Right cardiac atrium (tissue), 5 donors: ENCODE measurements at places on chromosomes 2 and 18.
A peak's percentile ranks its signal among the peaks of the same experiment; 100 is the strongest.

DNA sequence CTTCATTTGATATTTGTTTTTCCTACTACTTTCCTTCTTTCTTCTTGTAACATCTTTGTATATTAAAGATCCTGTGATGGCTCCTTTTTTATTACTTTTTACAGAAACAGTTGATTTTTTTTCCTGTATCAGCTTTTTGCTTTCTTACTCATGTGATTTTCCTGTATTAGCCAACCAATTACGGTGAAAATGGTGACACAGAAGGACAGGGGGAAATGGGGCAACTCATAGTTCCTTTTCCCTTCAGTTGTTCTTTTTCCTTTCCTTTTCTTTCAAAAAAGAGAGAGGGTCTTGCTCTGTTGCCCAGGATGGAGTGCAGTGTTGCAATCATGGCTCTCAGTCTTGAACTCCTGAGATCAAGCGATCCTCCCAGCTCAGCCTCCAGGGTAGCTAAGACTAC, 117.8 kb downstream of the ATL2 start:
- DNase-seq = no peak

DNA sequence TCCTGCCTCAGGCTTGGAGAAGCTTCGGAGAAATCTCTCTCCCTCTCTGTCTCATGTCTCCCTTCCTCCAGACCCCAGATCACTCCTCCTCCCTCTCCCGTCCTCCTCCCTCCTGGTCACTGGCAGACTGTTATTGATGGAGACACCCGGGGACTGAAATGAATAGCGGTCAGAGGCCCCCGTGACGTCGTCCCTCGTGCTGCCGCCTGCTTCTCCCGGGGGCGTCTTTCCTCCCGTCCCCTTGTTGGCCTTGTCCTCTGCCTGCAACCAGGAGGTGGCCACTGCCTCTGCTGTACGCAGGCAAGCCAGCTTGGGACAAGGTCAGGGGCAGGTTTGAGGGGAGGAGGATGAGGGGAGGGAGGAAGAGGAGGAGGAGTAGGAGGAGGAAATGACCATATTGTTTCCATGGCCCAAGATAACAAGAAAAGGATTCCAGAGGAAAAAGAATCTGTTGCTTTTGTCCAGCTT, 78.2 kb downstream of the CELF4 start:
- DNase-seq = no peak

- DNase-seq = no peak
Observed at GRCh38 chr2:234292205-234292961, 204.5 kb downstream of the ARL4C start.

DNA sequence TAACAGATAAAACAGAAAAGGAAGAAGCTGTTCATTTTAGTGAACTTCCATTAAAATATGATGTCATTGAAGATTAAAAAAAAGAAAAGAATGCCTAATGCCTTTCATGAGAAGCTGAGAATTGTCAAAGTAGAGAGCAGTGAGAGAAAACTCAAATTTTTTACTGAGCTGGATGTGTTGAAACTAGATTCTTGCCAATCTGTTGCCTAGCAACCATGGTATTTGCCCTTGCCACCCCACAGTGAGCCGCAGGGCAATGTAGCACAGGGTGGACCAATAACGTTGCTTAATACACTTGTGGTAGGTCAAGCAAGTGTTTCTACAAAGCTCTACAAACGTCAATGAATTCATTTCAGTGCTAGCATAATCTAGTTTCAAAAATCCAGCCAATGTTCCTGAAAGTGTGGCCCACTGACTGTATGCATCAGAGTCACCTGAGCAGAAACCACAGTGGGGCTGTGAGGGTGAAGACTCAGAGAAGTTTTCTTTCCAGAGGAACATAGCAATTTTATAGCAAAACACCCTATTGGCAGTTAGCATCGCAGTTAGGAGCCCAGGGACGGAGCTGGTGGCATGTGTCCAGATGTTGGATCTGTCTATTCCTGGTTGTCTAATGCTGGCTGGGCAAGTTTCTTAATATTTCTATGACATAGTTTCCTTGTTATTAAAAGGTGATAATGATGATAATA, 132.2 kb downstream of the DOCK10 start:
- peak; percentile 85 for DNase-seq

- no peak for DNase-seq
Observed at GRCh38 chr2:194385376-194385775, 1271.7 kb upstream of the SLC39A10 start.

GRCh38 chr2:205556841-205557539, 125.3 kb upstream of the NRP2 start:
- DNase-seq = peak; percentile 18

DNA sequence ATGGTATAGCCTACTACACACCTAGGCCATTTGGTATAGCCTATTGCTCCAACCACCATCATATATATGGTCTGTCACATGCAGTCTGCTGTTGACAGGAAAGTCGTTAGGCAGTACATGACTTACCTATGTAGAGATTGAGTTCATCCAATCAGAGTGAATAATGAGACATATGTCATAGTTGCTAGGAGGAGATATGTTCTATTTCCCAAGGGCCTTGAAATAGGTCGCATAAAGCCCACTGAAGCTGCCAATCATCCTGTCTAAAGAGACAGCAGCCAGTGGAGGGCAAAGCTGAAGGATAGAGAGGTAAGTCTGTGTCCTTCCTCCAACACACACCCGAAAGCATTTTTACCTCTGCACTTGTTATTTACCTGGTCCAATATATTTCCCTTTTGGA, 263.4 kb downstream of the PTPRM start:
- no peak for DNase-seq

DNA sequence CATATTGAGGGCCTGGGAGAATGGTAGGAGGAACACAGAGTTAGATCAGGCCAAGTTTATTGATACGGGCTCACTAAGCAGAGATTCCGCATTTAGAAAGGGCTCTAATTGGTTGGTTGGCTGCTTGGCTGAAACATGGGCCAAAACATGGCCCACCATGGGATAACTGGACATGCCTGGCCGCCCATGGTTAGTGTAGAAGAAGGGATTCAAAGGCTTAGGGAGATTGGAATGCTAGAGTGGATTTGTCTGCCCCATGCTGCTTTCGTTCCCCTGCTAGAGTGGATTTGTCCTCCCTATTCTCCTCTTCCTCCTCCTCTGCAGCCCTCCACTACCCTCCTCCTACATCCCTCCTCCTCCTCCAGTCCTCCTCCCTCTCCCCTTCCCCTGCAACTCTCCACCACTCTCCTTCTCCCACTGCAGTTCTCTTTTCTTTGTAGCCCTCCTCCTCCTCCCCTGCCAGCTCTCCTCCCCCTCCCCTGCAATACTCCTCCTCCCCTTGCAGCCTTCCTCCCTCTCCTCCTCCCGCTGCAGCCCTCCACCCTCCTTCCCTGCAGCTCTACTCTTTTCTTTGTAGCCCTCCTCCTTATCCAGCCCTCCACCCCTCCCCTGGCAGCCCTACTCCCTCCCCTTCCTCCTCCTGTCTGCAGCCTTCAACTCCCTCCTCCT, 17.2 kb downstream of the BOK start:
- DNase-seq = no peak

GRCh38 chr18:48762836-48763718, 187.7 kb downstream of the SMAD7 start:
- DNase-seq = peak; percentile 50

GRCh38 chr2:58794103-58794502, 553.0 kb upstream of the FANCL start:
- DNase-seq = no peak

- no peak for DNase-seq
Observed at GRCh38 chr2:145597006-145597405, 1077.1 kb upstream of the ZEB2 start.

DNA sequence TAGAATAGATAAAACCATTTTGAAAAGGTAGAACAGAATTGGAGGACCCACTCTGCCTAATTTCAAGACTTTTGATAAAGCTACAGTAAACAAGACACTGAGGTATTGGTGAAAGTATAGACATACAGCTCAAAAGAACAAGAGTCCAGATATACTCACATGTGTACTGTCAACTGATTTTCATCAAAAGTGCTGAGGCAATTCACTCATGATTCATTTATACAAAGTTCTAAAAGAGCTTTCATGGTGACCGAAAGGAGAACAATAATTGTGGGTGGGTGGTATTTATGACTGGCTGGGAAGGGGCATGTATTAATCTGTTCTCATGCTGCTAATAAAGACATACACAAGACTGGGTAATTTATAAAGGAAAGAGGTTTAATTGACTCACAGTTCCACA, 7.3 kb downstream of the MAP4K3 start:
- no peak for DNase-seq

DNA sequence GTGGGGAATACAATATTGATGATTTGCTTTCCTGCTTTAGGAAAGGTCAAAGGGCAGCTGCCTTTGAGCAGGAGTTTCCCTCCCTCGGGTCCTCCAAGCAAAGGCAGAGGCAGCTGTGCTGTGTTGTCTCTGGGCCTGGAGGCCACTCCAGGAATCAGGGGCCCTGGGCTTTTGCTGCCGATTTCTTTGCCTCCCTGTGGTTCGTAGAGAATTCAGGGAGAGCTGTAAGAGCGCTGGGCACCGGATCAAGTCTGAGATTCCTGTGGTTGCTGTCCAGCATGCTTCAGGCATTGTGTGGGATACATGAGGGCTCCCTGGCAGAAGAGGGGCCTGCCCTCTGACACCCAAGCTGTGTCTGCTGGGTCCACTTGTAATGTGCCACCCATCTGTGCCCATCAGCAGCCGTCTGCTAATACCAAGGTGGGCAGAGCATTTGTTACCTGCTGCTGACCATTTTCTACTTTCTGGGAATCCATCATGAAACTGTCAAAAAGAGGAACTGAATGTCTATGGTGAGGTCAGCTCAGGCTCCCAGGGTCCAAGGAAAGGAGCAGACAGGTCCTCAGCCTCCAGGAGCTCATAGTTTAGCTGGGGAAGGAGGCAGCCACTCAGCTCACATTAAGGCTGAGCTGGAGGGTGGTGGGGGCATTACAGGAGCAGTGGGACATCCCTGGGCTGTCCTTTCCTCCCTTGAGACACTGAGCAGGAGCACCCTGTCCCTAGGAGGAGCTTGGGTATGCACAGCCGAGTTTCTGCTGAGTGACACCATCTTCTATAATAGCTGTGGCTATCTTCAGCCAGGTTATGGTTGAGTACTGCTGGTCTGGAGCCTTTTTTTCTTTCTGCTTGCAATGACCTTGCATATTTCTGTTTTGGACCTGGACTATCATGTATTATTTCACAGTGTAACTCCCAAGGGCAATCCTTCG, 68.5 kb downstream of the CTIF start:
- peak; percentile 81 for DNase-seq

DNA sequence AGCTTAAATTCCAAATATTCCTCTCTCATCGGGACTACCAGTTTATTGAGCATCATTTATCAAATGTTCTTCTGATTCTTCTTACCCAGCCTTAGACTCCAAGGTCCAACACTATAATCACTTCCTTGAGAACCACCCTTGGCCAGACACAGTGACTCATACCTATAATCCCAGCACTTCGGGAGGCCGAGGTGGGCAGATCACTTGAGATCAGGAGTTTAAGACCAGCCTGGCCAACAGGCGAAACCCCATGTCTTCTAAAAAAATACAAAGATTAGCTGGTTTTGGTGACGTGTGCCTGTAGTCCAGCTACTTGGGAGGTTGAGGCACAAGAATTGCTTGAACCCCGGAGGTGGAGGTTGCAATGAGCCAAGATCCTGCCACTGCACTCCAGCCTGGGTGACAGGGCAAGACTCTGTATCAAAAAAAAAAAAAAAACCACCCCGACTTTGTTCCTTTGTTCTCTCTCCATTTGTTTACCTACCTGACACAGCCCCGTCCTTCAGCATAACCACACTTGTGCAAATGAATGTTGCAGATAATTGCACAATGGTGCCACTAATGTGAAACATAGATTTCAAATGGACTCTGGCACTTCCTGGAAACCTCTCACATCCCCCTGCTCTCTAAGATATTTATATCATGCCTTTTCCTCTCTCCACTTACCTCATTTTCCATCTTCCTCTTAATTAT, 38.9 kb upstream of the LPIN2 start:
- DNase-seq = no peak

GRCh38 chr2:234343372-234343771, 153.5 kb downstream of the ARL4C start:
- DNase-seq = no peak

DNA sequence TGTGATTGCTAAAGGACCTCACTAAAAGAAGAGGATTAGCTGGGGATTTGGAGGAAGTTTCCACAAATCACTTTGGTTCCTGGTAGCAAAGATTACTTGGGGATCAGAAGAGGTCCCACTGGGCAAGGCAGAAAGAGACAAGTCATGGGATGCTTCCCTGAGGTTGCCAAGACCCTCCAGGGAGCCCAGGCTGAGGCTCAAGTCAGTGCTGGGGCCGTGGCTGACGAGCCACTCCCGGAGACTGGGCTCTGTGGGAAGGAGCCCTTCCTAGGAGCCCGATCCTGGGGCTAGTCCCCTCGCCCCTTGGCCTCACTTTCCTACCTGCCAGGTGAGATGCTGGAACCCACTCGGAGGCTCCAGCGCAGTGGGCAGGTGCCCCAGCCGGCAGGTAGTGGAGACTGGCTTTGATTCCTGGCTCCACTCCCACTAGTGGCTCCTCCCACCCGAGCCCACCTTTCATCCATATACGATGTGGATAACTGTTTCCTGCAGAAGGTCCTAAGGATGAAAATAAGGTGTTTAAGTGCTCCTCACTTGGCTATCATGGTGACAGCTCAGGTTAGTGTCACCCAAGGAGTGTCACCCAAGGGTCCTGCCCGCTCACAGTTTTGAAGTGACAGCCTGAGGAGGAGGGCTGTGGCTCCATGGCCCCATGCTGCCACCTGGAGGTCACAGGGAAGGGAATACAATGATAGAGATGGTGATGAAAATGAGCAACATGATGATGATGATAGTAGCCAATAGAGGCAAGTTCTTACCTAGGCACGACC, 100.5 kb downstream of the CAPN13 start:
- DNase-seq = peak; percentile 85

DNA sequence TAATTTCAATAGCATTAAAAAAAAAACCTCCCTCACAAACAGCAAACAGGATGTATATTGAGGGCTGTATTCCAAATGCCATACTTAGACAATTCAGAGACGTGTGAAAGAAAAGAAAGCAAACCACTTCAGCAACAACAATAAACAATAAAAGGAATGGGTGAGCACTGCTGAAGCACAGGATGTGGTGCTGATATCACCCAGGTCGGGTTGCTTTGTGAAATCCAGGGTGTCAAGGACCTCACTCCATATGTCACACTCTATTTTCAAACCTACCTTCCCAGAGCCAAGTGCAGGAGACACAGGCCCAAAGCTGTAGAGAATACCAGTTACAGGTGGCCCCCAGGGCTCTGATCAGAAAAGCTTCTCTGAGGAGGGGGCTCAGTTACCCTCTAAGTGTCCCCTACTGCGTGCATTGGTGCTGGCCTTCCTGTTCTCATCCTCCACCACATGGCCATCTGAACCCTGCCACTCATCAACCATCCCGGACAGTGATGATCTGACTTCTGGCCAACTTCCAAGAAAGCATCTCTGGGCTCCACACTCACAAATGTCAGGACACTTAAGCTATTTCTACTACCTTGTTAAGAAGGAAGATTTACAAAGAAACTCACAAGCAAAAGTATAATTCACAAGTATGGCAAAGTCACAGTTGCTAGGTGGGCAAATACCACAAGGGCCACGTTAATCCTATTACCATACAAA, 363.0 kb downstream of the SS18 start:
- no peak for DNase-seq
